Aorta (tissue), 5 donors: ENCODE measurements at places on chromosomes 7 and 10.

DNA sequence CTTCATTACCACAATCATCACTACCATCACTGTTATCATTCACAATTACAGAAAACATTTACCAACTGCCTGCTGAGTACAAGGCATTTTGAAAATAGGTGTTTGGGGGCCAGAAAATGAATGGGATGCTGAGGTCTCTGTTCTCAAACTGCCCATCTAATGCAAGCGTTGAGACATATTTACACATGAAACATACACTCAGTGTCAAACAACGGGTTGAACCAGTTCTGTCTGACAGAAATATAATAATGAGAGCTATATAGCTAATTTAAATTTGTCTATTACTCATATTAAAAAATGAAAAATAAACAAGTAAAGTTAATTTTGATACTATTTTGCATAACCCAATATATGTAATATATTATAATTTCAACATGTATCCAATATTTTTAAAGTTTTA is 303.1 kb downstream of the KCNMA1 start:
- DNase-seq, result no peak

DNA sequence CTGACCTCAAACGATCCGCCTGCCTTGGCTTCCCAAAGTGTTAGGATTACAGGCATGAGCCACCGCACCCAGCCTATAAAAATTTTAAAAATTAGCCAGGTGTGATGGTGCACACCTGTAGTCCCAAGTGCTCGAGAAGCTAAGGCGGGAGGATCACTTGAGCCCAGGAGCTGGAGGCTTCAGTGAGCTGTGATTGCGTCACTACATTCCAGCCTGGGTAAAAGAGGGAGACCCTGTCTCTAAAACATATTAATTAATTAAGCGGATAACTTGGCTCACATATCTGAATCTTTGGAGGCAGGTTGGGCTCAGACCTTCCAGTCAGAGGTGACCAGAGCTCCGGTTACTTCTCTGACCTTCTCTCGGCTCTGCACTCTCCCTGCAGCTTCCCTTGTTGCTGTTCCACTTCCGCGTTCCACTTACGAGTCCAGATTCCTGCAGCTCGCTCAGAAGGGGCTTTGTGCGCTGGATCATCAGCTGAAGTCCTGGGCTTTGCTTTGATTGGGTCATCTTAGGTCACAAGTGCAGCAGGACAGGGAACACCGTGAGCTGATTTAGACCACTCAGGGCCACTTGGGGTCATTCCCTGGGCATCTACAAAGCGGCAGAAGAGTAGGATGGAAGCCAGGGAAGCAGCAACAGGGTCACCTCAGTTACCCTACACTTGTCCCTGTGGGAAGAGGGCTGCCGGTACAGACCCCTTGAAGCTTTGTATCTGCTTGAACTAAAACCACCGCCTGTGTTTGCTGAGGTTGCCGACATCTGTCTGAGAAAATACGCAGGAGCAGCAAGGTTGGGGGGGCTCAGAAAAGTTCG is 2.0 kb upstream of the ARPC1B start:
- no peak for DNase-seq

GRCh38 chr10:94038024-94038423 is 44.3 kb downstream of the PLCE1 start:
- DNase-seq, result no peak

DNA sequence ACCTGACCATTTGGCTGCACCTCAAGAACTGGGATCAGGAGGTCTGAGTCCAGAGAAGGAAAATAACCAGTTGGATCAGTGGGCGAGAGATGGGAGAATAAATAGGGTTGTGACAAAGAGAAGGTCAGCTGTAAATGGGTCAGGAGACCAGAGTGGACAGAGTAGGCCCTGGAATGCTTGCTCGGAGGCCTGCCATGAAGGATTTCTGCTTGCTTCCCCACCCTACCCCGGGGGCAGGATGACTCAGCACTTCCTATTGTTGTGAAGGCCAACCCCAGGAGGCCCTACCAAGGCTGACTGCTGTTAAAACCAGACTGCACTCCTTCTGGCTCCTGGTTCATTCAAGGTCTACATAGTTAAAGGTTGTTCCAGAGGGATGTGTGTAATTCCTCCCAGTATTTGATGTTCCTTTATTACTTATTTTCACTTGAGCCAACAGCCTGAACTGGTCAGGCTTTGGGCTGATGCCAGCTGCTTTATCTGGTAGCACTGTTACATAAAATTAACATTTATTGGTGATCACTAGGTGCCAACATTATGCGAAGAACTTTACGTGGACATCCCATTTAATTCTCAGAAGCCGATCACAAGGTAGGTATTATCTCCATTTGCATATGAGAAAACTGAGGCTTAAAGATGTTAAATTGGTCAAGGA is 27.3 kb upstream of the IFRD1 start:
- peak; percentile 90 for DNase-seq

DNA sequence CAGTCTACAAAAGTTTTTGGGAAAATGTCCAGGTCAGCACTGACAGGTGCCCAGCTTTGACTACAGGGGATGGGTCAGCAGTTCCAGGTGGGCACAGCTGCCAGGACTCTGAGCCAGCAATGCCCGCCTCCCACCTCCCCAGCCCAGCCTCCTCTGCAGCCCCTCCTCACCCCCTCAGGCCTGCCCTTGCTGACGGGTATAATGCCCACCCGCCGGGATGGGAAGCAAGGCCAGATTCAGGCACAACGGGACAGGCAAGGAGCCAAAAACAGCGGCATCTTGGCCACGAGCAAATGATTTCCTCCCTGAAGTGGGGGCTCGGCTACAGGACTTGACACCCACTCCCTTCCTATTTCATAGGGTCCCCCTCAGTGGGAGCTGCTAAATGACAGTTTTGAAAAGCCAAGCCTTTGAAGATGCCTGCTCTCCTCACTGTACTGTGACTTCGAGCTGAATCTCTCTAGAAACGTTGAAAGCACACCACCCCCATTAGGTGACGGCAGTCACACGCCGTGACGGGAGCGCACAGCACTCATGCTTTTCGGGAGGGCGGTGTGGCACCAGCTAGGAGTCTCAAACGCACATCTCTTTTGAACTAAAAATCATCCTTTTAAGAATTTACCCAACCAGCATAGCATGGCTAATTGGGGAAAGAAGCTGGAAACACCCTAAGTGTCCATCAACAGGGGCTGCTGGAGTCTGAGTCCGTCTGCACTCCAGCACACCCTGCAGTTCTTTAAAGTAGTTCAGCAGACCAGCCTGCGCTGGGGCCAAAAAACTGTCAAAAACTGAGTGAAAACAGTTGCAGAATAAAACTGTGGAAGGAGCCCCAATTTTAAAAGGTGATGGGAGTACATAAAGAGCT is 29.6 kb downstream of the MAD1L1 start:
- DNase-seq, result no peak

DNA sequence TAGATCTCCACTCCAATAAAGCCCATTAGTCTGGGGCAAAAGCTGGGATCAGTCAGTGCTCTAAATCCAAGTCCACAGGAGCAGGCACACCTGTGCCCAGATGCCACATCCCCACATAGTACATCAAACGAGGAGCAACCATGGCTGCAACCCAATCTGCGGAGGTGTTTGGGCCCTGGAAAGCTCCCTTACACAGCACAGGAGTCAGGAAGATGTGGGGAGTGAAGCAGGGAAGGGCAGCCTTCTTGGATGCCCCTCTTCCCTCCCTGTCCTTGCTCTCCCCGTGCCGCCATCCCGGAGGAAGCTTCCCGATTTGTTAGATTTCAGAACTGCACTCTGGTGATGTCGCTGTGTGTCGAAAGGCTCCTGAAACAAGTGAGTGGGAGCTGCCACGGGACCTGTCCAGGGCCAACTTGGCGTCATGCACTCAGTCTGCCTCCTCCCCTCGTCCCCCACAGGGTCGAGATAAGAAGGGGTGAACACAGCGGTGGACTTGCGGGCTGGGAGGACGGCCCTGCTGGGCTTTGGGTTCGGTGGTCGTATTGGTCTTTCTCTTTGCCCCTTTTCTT is 230.6 kb upstream of the GRB10 start:
- DNase-seq, result no peak

- DNase-seq, result no peak
Measured at GRCh38 chr10:72830625-72831024, 62.9 kb upstream of the OIT3 start.

DNA sequence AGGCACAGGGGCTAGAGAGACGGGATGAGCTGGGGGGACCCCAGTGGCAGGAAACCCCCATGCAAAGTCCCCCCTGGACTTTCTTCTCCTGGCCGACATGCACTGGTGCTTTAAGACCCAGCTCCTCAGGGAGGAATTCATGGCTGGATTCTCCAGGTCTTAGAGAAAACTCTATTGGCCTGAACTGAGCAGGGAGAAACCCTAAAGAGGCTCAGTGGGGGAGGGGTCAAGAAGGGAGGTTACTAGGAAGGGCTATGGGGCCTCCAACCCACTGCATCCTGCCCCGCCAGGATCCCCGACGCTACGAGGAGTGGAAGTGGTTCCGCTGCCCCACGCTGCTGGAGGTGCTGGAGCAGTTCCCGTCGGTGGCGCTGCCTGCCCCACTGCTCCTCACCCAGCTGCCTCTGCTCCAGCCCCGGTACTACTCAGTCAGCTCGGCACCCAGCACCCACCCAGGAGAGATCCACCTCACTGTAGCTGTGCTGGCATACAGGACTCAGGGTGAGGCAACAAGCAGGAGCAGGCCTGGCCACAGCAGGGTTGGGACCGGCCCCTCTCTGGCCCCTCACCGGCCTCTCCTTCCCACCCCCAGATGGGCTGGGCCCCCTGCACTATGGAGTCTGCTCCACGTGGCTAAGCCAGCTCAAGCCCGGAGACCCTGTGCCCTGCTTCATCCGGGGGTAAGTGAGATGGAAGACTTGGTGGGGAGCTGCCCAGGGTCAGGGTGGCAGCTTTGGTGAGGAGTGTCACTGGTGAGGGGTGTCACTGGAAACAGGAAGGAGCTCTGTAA is 13.8 kb downstream of the ATG9B start:
- no peak for DNase-seq

DNA sequence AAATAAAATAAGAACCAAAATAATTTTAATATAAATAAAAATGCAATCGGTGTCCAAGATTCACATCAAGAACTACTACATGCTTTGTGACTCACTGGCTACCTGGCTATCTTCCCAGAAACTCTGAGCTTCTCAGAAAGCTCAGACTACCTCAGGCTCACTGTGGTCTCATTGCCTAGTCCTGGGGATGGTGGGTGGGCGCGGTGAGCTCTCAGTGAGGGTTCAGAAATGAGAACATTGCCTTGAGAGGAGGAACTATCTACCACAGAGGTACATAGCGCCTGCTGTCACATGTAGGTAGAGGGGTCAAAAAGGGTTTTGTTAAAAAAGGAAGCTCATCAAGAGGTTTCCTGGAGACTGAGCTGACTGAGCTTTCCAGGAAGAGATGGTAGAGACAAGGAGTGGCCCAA is 108.0 kb downstream of the WDFY4 start:
- no peak for DNase-seq

DNA sequence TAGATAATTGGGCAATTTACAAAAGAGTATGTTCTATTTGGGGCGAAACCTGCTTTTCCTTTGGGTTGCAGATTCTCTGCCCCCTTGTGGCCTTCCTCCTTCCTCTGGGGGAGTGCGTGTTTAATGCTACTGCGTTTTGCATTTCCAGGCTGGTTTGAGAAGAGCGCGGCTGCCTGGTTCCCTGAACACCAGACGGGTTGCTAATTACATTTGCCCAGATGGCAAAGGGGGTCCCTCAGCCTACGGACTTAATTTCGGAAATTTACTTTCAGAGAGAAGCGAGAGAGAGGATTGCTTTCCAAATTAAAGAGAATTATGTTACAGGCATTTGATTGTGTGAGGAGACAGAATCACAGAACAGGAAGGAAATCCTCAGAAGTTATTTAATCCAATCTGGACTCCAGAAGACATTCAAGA is 91.9 kb upstream of the JAZF1 start:
- no peak for DNase-seq

DNA sequence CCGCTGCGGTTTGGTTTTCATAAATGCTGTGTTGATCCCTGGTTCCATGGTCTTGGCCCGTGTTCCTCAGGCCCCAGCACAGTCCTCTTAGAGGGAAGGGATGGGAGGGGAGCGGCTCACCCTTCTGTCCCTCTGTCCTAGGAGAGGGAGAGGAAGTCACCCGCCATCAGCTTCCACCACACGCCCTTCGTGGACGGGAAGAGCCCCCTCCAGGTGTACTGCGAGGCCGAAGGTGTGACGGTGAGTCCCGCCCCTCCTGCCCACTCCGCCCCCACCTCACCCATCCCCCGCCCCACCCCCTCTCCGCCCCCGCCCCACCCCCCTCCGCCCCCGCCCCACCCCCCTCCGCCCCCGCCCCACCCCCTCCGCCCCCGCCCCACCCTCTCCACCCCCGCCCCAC is 37.5 kb upstream of the DPYSL4 start:
- peak; percentile 28 for DNase-seq

- no peak for DNase-seq
Measured at GRCh38 chr7:72025381-72025960, 386.7 kb downstream of the CALN1 start.

- DNase-seq, result no peak
Measured at GRCh38 chr7:152847386-152847908, 87.9 kb downstream of the ACTR3B start.

DNA sequence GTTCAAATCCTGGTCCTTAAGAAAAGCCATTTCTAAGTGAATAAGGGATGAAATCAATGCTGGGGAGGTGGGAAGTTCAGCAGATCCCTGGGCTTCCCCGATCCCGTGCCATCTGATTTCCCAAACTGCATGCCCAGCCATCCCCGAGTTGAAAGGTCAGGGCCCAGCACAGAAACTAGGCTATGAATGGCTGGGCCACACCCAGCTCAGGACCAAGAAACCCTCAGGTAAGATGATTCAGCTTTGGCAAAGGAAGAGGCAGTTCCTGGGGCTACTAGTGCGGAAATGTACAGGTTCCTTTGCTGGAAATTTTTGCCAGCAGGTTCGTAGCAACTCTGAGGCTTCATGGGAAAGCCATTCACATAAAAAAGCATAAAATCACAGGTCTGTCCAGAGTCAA is 182.7 kb downstream of the FAM107B start:
- DNase-seq, result no peak

- DNase-seq, result no peak
Measured at GRCh38 chr10:91420868-91421267, 10.7 kb downstream of the HECTD2 start.

- DNase-seq, result peak; percentile 59
Measured at GRCh38 chr7:29955799-29956486, 33.7 kb downstream of the SCRN1 start.

- DNase-seq, result no peak
Measured at GRCh38 chr7:91767820-91768219, 112.7 kb downstream of the MTERF1 start.

DNA sequence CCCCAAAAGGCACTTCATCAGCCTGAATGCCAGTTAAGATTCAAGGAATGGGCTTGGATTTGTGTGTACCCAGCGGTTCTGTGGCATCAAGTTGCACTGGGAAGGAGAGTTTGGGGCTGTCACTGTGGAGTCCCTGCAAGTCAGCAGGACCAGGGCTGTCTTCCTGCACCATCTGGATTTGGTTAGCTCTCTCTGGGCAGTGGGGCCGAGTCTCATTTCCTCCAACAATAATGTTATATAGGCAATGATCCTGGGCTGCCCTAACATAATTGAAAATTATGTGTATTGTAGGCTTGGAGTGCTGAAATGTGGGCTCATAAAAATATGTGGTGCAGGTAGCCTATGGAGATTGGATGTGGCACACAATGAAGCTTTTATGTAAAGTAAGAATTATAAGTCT is 87.2 kb downstream of the TCF7L2 start:
- no peak for DNase-seq
